ENCODE measurements at places on chromosomes 13 and 19. TPM values are rescaled to one million over a fixed set of nuclear protein-coding genes. Genes with fewer than 3 reads are reported as not detected.

B9D2 gene
- total RNA-seq, result 6.1 TPM

SERPINE3 gene
- total RNA-seq, result not detected

CEBPA gene
- 1.7 TPM for total RNA-seq

ADGRE2 gene
- total RNA-seq, result not detected

FPR3 gene
- total RNA-seq, result not detected

CRB3 gene
- total RNA-seq, result not detected

TEAD2 gene
- 6.5 TPM for total RNA-seq

GRCh38 chr19:10604460-10604980 is 17.4 kb upstream of the AP1M2 start:
- DNase-seq, result no peak

DNA sequence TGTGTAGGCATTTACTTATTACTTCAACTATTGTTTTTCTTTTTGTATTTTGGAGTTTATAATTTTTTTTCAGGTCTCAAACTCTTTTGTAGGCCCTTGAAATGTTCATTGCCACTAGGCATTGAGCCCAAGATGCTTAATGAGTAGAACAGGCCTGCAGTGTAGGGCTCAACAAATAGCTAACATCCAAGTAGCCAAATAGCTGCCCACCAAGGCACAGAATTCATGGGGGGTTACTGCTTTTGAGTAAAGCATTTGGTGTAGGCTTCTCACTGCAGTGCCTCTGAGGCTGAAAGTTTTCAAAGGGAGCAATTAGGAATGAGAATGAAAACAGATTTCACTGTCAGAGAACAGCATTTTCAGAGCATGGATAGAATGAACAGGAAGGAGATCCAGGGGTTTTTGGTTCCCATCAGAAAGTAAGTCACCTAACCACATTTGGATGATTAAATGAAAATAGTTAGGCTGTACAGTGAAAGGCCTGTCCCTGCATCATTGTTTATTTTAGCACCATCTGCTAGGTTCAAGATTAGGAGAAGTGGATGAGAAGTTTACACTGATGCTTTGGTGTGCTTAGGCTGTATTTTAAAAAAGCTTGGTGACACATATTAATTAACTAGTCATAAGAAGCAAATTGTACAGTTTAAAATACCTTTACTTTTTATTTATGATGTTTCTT is 61.0 kb downstream of the EDNRB start:
- no peak for DNase-seq

GRCh38 chr13:33016414-33017322 is at the start of gene KL:
KL (plus strand) TSS chr13:33016423; CDS start chr13:33016441, 18 bp downstream.
- DNase-seq, result no peak

DNA sequence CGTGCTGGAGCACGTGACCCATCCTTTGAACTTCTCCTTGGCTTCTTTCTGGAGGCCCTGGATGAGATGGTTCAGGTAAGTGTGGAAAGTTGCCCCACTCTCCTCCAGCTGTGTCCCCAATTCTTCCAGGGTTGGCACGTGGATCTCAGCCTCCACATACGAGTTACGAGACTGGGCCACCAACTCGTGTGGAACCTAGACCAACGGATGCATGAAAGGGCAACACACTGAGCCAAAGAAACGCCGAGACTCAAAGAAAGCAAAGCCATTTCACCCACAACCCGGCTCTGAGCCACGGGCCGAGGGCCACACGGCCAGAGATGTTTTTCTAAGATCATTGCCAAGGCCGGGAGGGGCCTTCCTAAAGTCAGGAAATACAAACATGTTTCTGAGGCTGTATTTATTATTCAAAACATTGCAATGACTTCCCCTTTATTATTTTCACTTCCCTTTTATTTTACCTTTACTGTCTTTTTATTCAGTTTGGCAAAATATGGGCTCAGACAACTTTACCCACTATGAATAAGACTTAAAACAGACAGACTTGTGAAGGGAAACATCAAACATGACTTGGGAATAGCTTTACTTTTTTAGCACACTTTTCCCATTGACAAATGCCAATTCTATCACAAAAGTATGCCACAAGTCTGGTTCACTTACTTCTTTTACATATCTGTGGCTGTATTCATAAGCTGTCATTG is 94.6 kb downstream of the KL start:
- DNase-seq, result no peak

- peak; percentile 99 for DNase-seq
Measured at GRCh38 chr19:48363810-48364597, at the start of the genes SYNGR4 and TMEM143. SYNGR4 (plus strand) TSS chr19:48364367; CDS start chr19:48365843, 1,476 bp downstream. TMEM143 (minus strand) TSS chr19:48363940; CDS start chr19:48363920, 20 bp downstream.

DNA sequence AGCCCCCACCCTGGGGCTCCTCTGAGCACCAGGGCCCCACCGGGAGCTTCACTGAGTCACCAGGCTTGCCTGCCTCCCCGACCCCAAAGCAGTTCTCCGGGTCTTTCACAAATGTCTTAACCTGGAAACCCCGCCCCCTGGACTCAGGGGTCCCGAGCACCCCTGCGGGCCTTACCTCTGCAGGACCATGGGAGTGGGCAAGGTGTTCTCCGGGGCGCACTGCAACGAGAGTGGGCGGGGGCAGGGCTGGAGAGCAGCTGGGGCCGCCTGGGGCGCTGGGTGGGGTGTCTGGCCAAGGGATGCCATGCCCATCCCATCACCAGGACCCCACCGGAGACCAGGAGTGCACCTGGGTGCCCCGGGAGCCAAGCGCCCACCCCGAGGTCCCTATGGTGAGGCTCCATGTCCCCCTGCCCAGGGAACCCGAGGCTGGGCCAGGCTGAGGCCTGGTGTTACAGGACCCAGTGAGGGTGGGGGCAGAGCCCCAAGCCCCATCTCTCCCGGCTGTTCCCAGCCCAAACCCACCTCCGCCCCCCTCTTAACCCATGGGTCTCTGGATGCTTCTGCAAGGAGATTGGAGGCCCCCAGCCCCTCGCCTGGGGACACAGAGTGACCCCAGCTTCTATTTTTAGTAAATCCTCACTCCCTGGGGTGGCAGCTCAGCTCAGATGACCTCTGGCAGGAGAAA is 10.9 kb downstream of the MKNK2 start:
- no peak for DNase-seq

GRCh38 chr13:83796364-83796763 is 85.9 kb downstream of the SLITRK1 start:
- no peak for DNase-seq

DNA sequence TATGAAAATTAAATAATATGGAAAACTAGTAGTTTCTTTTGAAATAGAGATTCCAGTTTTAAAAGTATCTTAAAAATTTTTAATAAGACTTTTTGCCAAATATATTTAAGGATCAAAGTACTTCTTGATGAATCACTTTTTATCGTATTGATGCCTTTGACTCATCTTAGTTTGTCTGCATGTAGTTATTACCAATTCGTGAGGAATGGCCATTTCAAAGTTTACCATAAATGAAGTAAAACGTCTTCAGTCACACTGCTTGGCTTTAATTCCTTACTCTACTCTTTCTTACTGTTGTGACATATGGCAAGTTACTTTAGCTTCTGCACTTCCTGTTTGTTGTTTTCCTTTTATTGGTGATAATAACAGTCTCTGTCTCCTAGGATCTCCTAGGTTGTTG is 38.3 kb downstream of the NDFIP2 start:
- DNase-seq, result no peak

DNA sequence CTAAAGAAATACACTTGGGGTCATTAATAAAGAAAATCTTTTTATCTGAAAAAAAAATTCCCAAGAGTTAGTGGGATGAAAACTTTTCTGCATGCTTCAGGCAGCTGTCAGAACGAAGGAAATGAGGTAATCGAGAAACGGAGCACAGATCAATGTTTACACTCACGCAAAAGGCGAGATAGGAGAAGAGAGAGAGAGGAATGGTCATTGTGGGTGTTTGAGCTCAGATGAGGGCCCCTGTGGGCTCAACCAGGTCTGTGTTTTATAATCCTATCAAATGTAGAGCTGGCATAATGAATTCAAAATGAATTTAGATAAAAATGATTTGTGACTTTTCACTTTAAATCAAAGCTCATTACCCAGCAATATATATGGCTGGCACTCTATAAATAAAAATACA is 6.3 kb upstream of the RXFP2 start:
- DNase-seq, result no peak

GRCh38 chr13:93174260-93174659 is 52.3 kb upstream of the GPC6 start:
- DNase-seq, result no peak

GRCh38 chr13:50129706-50130122 is 114.5 kb downstream of the KCNRG start:
- no peak for DNase-seq

- peak; percentile 39 for DNase-seq
Measured at GRCh38 chr19:44111910-44112463, 1.2 kb upstream of the ZNF225 start.

- no peak for DNase-seq
Measured at GRCh38 chr13:108677806-108678205, 48.4 kb downstream of the MYO16 start.

GRCh38 chr19:19866611-19867248 is 1.0 kb downstream of the ZNF253 start:
- DNase-seq, result no peak

- DNase-seq, result peak; percentile 68
Measured at GRCh38 chr19:2385053-2385721, 25.1 kb downstream of the TMPRSS9 start.

- DNase-seq, result peak; percentile 65
Measured at GRCh38 chr13:109667056-109667455, 119.3 kb downstream of the IRS2 start.

- DNase-seq, result peak; percentile 97
Measured at GRCh38 chr19:44356383-44357111, at the start of gene ZNF112. ZNF112 (minus strand) TSS chr19:44356680; CDS start chr19:44340539, 16,141 bp downstream.

DNA sequence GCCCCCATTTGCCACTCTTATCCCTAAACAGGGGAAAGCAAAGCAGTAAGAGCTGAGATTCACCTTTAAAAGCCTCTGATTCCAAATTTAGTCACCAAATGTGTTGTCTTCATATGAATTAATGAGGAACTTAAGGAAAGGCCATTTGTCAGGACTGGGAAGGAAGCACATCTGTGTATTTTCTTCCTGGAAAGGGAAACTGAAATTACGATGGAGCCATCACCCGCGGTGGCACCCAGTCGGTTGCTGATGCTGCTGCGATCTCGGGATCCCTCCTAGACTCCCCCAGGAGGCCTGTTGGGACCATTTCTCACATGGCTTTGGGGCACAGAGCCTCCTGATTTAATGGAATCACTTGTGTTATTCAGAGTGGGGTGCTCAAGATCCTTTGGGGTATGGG is 7.4 kb upstream of the IL4I1 start:
- DNase-seq, result no peak

DNA sequence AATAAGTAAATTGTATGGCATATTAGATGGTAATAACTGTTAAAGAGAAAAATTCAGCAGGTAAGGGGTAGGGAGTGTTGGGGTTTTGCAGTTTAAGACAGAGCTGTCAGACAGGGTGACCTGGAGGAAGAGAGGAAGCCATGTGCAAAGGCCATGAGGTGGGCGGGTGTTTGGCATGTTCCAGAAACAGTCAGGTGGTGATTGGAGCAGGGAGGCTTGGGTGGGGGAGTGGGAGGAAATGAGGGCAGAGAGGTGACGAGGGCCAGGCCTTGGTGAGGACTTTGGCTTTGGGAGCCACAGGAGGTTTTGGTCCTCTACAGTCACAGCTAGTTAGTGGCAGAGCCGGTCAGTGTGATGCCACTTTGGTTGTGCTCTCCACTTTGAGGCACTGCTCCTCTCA is 20.1 kb downstream of the RYR1 start:
- no peak for DNase-seq

DNA sequence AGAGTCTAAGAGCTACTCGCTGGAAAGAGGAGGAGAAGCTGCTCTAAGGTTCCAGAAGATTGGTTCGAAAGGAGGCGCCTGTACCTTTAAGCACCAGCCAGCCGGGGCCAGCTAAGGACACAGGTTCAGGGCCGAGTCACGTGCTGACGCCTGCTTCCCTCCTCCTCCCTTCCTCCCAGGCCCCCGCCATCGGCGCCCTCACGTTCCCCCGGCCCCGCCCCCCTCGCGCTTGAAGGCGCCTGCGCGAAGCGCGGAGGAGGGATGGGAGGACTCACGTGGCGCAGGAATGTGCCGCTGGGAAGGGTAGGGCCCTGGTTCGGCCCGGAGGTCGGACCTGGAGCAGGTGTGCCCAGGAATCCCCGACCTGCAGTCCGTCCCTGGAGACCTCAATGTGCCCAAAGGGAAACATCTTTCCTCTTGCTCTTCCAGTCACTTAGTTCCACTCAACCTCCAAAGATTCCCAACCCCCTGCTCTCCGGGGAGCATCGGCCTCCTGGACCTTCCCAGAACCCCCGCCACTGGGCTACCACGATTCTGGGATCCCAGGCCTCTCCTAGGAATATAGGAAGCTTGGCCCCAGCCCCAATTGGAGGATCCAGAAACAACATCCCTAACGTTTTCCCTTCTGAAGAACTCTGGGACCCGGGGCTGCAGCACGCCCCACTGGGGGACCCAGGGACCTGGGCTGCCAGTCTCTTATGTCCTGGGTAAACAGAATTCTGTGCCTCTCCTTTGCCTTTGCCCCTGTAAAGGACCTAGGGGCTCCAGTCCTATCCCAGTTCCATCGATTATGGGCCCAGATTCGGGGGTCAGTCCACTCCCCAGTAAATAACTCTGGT is 2.5 kb downstream of the DBP start:
- DNase-seq, result peak; percentile 92

DNA sequence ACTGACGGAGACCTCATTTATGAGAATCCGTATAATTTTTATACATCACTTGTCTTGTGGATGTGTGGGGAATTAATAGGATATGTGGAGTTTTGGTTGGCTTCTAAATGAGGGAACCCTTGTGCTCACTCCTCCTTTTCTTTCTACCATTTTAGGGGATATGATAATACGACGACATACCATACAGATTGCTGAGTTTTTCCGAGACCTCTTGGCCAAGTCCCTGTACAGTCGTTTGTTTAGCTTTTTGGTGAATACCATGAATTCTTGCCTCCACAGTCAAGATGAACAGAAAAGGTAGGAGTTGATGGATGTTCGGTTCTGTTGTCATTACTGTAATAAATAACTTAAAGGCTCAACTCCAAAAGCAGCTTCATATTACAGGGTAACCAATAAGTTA is 335.2 kb downstream of the MYO16 start:
- no peak for DNase-seq

DNA sequence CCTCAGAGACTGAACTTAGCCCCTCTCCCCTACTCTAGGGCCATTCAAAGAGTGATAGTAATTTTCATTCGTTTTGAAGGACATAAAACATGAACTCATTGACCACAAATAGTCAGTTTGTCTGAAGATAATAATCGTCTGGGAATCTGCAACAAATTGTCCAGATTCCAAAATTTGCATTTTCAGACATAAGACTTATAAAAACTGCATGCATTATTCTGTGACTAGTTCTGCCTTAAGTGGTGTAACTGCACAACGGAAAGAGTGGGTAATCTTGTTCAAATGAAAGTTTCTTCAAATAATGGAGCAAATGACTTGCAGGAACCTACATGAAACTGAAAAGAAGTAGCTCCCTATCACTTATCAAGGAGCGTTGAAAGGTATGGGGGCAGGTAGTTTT is 8.4 kb downstream of the CSNK1A1L start:
- no peak for DNase-seq
